LHCN-M2 (cell line): ENCODE measurements at places on chromosomes 5 and 9.

- no peak for DNase-seq
Observed at GRCh38 chr5:1011741-1012312, 3.2 kb downstream of the NKD2 start.

GRCh38 chr5:178326374-178326715 is 93.7 kb upstream of the PHYKPL start:
- DNase-seq, result peak; percentile 14

GRCh38 chr5:95022967-95023695 is 261.8 kb downstream of the MCTP1 start:
- peak; percentile 77 for DNase-seq

DNA sequence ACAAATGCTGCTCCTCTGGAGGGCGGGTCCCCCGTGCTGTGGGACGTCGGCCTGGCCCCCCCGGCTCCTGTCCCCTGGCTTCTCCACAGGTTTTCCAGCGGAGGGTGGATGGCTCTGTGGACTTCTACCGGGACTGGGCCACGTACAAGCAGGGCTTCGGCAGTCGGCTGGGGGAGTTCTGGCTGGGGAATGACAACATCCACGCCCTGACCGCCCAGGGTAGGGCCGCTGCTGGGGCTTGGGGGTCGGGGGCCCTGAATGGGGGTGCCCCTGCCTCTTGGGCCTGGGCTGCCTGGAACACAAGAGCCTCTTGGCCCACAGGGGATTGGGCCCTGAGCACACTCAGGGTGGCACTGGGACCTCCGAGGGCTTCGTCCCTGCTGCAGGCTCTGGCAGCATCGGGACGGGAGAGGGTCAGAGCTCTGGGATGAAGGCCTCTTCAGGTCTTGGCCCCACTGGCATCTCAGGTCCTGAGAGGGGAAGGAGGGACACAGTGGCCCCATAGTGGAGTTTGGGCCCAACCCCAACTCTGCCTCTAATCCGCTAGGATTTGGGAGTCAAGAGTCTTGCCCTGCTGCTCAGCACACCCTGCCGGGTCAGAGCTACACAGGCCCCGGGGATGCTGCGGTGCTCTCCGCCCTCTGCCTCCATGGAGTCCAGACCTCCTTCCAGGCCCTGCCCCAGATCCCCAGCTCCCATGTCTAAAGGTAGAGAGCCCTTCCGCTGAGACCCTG is 5.2 kb downstream of the FCN2 start:
- no peak for DNase-seq

- DNase-seq, result no peak
Observed at GRCh38 chr9:7906783-7907550, 107.4 kb upstream of the DMAC1 start.
